ENCODE measurements at places on chromosomes 5 and 9. TPM values are rescaled to one million over a fixed set of nuclear protein-coding genes. Genes with fewer than 3 reads are reported as not detected.
A peak's percentile ranks its signal among the peaks of the same experiment; 100 is the strongest.

DNA sequence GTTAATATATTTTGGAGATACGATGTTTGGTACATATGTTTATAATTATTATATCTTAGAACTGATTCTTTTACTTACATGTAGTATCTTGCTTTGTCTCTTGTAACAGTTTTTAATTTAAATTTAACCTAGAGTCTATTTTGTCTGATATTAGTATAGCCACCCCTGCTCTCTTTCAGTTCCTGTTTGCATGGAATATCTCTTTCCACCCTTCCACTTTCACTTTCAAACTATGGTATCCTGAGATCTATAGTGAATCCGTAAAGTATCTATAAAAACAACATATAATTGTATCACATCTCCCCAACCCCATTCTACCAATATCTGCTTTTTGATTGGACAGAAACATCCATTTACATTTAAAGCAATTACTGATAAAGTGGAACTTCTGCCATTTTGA is 7.2 kb downstream of the IRGM start:
- H3K27me3 ChIP-seq: no peaks in the 10 kb centered on the region
- H3K4me3 ChIP-seq: no peak overlapping the region
- H3K36me3 ChIP-seq: no peaks in the 10 kb centered on the region
- DNase-seq: no peak

GRCh38 chr9:88835038-88835466 is 156.2 kb upstream of the S1PR3 start:
- H3K36me3 ChIP-seq: no peaks in the 10 kb centered on the region
- peak overlapping the region; percentile 40 for H3K27ac ChIP-seq
- H3K27me3 ChIP-seq: no peaks in the 10 kb centered on the region
- no peak for DNase-seq
- H3K4me3 ChIP-seq: no peak overlapping the region

DNA sequence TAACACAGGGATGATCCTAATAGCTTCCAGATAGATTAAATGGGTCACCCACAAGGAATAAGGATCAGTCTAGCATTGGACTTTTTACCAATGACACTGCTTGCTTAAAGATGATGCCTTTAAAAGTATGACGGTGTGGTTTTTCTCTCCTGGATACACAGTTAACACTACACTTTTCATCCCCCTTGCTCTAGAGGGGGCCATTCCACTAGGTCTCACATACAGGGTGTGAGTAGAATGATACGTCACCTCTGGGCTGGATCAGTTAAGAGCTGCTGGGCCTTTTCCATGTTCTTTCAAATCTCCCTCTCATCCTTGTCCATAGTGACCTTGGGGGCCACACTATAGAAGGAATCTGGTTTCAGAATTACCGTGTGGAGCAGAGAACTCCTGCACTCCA is 140.6 kb downstream of the FSTL4 start:
- no peak overlapping the region for H3K4me3 ChIP-seq
- H3K27me3 ChIP-seq: peaks cover 8% of the 10 kb centered on the region
- H3K4me1 ChIP-seq: peaks cover 11% of the 10 kb centered on the region

DNA sequence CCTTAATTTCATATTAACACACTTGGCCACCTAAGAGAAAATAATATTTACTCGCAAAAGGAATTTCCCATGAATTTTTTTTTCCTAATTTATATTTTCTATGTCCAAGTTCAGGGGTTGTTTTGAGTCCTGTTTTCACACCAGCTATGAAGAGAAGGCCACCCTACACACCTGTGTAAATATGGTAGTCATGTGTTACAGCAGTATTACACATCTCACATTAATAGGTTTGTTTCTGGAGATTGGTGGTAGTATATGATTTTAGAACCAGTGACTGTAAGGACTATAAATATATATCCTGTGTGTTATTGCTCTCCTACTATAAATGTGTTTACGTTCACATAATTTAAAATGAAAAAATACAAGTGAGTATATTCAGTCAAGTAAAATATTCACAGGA is 147.5 kb downstream of the PAM start:
- no peaks in the 10 kb centered on the region for H3K27me3 ChIP-seq
- H3K36me3 ChIP-seq: peaks cover 18% of the 10 kb centered on the region
- no peak overlapping the region for H3K27ac ChIP-seq
- H3K4me3 ChIP-seq: no peak overlapping the region
- no peak for DNase-seq

GRCh38 chr9:20640331-20641187 is 18.3 kb upstream of the MLLT3 start:
- H3K27ac ChIP-seq: no peak overlapping the region
- H3K36me3 ChIP-seq: no peaks in the 10 kb centered on the region
- H3K4me3 ChIP-seq: no peak overlapping the region
- peaks cover 8% of the 10 kb centered on the region for H3K4me1 ChIP-seq

DNA sequence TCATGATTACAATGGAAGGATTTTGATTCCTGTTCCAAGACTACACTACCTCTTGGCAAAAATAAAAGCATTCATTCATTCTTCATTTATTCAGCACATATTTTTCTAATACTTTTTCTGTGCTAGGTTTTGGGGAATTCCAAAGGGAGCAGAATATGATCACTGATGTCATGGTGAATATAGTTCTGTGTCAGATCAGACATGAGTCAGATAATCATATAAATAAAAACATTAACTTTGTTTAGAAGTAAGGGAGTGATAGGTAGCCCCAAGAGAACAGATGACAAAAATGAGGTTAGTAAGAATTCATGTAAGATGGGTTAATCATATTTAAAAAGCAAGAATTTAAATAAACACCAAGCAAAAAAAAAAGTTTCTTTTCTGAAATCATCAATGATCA is 94.1 kb upstream of the RANBP6 start:
- H3K4me1 ChIP-seq: no peaks in the 10 kb centered on the region
- no peak overlapping the region for H3K4me3 ChIP-seq
- no peaks in the 10 kb centered on the region for H3K27me3 ChIP-seq
- no peaks in the 10 kb centered on the region for H3K36me3 ChIP-seq
- H3K27ac ChIP-seq: no peak overlapping the region

The FIBCD1 gene
- polyA plus RNA-seq: 1.3 TPM

- no peaks in the 10 kb centered on the region for H3K27me3 ChIP-seq
- DNase-seq: no peak
- H3K4me1 ChIP-seq: peaks cover 29% of the 10 kb centered on the region
- H3K27ac ChIP-seq: no peak overlapping the region
- no peak overlapping the region for H3K4me3 ChIP-seq
Observed at GRCh38 chr5:139744471-139745131, 51.0 kb upstream of the PSD2 start.

DNA sequence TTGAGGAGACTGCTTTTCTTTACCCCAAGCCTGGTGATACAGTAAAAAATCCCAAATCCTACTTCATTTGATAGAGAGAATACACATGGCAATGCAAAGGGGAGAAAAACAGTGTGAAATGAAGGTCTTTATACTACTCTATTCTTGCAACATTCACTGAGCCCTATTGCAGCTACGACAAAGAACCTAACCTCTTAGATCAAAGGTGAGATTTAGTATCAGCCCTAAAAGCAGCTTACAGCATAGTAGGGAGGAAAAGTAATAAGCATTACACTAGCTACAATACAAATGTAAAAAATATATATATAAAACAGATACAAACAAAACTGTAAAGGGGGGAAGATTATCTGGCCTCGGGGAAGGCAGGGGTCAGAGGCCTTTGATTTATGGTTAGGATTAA is 147.1 kb downstream of the MAPKAP1 start:
- H3K4me3 ChIP-seq: no peak overlapping the region
- H3K27ac ChIP-seq: no peak overlapping the region
- no peaks in the 10 kb centered on the region for H3K27me3 ChIP-seq
- H3K4me1 ChIP-seq: peaks cover 4% of the 10 kb centered on the region
- no peak for DNase-seq

The G3BP1 gene
- 21.7 TPM for polyA plus RNA-seq

The SPATA31E1 gene
- polyA plus RNA-seq: not detected

All from SK-N-SH (cell line).